ENCODE measurements at places on chromosomes 2 and 18. TPM values are rescaled to one million over a fixed set of nuclear protein-coding genes. Genes with fewer than 3 reads are reported as not detected.

The CABLES1 gene
- polyA plus RNA-seq, result 0.45 TPM

DNA sequence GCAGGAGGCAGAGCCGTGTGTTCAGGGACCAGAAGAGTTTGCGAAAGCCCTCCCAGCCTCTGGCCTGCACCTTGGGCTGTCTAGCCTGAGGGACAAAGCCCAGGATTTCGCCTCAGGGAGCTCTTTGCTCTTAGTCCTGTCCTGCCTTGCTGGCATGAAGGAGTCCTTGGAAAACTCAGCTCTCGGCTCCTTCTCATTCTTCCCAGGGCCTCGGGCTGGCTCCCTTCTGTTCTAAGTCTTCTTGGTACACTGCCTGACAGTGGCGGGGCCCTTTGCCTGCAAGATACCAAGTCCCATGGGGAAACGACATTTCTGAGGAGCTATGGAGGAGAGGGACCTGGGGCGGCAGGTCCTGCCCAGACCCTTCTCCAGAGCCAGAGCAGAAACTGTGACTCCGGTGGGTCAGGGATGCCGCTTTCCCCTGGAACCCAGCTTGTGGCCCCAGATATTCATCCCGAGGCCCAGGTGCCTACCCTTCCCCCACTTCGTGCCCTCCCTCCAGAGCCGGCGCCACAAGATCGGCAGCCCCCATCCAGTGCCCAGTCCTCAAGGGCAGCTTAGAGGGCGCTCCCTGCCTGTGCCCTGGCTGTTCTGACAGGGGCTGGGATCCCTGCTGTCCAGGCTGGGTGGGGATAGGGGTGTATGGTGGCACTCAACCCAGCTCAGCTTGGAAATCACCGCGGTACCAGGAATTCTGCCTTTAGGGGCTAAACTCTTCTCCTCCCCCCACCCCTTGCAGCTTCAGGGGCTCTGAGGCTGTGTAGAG is 5.5 kb upstream of the CYP26B1 start:
- no peak for DNase-seq

DNA sequence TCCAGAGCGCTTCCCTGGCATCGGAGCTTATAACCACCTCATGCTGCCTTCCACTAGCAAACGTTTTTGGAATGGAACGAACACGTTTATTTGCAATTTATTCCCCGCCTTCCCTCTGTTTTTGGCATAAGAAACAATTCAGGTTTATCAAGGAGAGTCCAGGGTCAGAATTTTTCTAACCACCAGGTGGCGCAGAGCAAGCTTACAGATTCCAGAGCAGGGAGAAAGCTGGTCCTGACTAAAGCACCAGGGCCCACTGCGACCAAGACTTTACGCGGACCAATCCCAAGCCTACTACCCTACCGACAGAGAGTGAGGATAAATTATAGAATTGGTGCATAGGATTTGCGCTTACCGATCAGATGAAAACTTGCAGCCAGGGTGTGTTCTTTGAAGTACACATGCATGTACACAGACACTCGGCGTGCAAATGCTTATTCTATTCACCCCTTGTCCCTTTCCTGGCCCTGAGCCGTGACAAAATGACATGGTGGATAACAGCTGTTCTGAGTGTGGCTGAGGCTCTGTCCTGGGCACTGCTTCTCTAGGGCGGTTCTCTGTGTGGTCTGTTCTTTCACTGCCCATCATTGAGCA is 34.7 kb downstream of the NAPG start:
- DNase-seq, result peak; percentile 71

The MAP3K19 gene
- 0.46 TPM for polyA plus RNA-seq

DNA sequence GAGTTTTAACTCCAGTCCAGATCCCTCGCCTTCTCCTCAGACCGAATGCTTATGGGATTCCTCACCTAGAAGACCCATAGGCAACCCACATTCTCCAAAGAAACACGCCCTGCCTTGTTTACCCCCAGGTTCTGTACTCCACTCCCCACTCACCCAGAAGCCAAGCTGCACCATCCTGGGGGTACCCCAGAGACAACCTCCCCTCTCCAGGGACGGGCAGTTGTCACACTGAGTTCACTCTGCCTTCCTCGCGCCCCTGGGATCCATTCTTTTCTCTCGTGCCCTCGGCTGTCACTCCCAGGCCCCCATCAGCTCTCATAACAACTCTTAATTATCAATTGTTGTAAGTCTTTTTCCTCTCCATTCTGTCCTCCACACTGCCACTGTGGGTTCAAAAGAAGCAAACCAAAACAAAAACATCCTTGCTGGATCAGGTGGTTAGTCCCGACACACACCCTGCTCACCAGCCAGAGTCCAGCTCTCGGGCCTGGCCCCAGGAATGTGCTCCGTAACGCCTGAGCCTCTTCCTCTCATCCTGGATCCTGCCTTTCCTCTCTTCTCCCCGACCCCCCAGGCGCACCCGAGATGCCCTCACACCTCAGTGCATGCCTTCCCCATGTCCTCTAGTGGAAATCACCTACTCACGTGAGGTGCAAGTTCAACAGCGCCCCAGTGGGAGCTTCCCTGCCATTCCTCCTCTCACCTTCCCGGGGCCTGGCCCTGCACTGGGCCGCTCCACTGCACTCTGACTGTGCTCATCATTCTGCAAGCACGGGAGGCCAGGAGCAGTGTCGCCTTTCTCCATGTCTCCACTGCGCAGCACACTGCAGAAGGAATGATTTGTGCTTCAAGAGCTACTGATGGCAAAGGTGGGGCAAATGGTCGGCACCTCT is 20.7 kb downstream of the COX7A2L start:
- DNase-seq, result no peak

Measured in B cell (primary cell).